ENCODE measurements at places on chromosomes 3 and 15.

DNA sequence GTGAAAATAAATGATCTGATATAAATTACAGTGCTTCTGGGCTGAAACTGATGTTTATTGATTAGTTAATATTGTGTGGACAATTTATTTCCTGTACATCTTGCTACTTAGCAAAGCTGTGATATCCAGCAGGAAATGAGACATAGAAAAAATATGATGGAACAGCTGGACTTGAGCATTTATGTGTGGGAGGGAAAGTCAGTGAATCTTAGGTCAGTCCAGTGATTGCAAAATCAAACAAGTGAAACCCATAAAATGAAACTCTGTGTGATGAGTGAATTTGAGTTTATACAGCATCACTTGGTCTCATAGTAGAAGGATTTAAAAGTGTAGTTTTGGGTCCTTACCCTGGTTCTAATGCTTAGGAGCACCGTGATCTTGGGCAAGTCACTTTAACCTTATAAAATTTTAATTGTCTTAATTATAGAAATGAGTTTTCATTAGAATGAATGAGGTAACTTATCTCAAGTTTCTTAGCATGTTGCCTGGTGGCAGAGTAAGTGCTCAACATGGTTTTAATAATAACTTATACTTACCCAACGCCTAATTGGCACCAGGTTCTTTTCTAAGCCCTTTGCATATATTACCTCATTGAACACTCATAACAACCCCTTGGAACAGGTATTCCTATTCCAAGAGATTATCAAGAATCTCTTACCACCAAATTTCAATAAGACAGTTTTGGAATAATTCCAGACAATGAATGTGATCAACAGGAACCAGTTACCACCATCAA is 194.6 kb downstream of the ADAMTSL3 start:
- peak; percentile 71 for DNase-seq

DNA sequence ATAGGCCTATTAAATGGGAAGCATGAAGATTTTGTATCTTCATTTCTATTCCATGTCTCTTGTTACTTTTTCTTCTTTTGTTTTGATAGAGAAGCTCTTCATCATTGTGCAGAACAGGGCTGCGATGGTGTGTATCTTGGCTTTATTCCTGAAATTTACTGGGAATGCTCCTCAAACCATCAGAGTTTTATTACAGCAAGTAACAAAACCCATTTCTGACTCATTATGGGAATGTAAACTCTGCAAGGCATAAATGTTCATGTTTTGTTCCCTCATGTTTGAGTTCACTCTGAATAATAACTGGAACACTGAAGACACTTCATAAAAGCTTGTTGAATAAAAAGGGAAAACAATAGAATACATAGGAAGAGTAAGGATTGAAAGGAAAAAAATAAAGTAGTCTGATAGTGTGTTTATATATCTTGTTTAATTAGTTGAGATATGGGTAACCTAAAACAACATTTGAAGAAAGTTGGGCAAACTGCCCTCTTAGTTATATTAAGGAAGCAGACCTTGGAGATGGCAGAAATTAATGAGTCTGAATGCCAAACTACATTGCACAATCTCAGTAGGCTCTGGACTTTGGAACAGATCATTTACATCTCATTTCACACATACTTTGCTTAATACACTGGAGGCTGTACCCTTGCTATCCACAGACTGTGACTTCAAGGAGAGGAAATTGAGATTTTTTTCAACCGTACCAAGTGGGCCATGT is 521.5 kb downstream of the GRM7 start:
- no peak for DNase-seq

- no peak for DNase-seq
These were observed 915.2 kb downstream of the NSUN3 start for GRCh38 chr3:94978084-94978483.

DNA sequence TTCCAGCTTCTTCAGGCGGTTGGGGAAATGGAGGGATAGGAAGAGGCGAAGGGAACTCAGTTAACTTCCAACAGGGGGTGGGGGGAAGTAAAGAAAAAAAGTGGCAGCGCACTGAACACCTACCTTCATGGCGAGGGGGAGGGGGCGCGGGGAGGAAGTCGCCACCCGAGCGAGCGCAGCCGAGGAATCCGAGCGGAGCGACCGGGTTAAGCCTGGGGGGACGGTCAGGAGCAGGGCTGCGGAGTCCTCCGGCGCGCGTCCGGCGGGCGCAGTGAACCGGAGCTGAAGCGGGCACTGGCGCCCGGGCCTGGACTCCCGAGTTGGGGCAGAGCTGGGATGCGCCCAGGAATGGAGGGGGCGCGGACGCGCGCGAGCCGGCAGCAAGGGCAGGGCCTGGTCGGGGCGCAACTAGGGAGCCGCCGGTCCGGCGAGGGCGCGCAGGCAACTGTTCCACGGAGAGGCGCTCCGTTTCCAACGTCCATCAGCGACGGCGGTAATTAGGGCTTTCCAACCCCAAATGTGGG is at the start of gene WNT5A:
Gene WNT5A (minus strand): TSS at position 450 of the 524 bp plus-strand sequence. CDS start 321 bp downstream, at position 129.
- DNase-seq = no peak

GRCh38 chr3:126121632-126122031 is 37.7 kb upstream of the SLC41A3 start:
- DNase-seq = no peak

- no peak for DNase-seq
These were observed 361.4 kb upstream of the CFAP20DC start for GRCh38 chr3:59411186-59411585.

- no peak for DNase-seq
These were observed 55.7 kb downstream of the MB21D2 start for GRCh38 chr3:192861972-192862371.

DNA sequence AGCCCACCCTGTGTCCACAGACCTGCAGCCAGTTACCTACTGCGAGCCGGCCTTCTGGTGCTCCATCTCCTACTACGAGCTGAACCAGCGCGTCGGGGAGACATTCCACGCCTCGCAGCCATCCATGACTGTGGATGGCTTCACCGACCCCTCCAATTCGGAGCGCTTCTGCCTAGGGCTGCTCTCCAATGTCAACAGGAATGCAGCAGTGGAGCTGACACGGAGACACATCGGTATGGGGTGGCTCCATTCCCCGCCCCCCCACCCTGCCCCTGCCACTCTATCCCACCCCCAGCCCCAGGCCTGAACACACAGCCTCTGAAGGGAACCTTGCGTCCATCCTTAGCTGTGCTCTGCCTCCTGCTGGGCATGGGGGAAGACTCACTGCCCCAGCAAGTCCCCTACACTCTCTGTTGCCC is 73.2 kb downstream of the AAGAB start:
- no peak for DNase-seq

GRCh38 chr3:170897978-170898377 is 10.5 kb downstream of the EIF5A2 start:
- no peak for DNase-seq

- DNase-seq = no peak
These were observed 1.1 kb downstream of the RAB6B start for GRCh38 chr3:133894353-133895207.

DNA sequence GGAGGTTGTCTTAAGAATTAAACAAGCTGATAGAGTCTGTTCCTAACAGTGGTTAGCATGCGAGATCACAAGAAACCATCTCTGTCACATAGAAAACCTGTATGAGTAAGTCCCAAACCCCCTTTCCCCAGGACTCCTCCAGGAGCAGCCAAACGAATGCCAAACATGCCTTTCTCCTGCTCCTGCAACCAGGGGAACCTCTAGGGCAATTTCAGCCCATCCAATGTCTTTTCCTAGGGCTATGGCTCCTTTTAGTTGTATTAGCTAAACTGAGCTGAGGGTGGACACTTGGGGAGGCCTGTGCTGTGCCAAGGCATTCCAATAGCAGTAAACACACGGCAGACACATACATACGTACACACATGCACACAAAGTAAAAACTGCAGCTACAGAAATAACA is 36.5 kb upstream of the TIMP4 start:
- DNase-seq = no peak

GRCh38 chr3:13715961-13716360 is 163.9 kb downstream of the WNT7A start:
- no peak for DNase-seq

GRCh38 chr3:40930131-40930538 is 269.2 kb upstream of the CTNNB1 start:
- DNase-seq = no peak

DNA sequence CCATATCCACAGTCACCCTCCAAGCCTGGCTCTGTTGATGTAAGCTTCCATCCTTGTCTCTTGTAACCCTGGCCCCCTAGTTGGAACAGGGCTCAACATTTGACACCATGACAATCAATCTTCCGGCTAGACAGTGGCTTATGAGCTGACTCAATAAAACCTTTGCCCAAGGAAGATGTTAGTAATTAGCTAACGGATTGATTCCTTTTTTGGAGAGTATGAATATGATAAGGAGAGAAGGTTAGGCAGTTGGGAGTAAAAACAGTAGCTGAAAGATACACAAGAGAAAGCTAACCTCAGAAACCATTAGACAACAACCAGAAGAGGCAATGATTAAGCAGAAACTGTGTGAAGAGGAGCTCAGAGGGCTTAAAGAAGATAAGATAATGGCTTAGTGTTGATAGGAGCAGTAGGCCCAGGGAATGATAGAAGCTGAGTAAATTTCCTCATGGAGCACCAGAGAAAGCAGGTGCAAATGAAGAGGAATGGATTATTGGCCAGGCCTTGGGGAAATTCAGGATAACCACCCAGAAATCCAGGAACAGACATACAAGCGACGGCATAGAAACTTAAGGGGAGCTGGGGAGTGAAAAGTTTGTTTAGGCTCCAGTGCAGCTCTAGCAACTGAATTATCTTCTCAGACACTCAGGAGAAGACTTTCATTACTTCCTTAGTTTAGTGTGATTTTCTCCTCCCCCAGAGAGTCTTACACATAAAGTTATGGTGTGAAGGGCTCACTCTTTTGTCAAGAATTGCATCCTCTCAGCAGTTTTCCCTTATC is 7.8 kb upstream of the RFX7 start:
- no peak for DNase-seq

DNA sequence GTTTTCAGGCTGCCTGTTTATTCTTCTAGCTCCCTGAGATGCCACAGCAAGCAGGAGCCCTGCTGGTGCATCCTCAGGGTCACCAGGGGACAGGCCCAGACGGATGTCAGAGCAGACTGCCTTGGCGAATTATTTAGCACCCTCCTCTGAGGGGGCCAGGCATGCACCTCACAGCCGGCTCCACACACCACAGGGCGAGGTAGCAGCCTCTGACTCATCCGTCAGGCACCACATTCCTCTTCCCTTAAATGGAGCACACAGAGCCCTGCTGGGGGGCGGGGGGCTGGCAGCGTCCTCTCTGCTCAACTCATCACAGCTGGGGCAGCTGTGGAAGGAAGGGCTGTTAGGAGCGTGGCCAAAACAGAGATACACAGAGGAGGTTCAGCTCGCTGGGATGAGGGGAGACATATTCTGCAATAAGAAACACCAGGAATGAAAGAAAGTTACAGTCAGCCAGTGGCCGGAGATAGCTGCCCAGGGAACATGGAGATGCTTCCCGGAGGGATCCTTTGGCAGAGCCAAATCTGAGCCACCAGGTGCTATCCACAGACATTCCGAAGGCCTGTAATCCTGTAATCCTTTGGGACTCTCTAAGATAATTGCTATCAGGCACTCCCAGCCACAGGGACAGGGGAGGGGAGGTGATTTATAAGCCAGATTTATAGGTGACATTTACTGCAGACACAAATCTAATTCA is 13.9 kb upstream of the PRICKLE2 start:
- DNase-seq = peak; percentile 84

GRCh38 chr3:151322511-151322910 is 5.9 kb upstream of the GPR87 start:
- DNase-seq = no peak

- no peak for DNase-seq
These were observed 58.8 kb upstream of the ARL6 start for GRCh38 chr3:97705764-97706163.

GRCh38 chr3:190811775-190812480 is 50.6 kb downstream of the GMNC start:
- DNase-seq = peak; percentile 14

DNA sequence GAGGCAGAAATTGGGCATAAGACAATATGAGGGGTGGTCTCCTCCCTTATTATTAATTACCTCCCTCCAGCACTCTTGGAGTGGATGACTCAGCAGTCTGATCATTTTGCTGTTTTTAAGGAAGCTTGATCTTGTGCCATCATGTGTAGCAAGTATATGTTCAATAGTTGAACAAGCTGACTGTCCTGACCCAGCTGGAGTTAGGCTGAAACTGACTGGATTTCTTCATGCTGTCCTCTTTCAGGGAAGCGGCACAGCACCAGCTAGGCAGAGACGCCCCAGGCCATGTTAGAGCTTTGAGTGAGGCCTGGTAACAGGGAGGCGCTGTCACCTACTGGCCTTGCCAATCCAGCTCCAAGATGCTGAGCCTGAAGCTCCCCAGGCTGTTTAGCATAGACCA is 54.4 kb upstream of the KIF23 start:
- DNase-seq = no peak

- peak; percentile 11 for DNase-seq
These were observed 172.7 kb downstream of the MEGF11 start for GRCh38 chr15:66080717-66081398.

DNA sequence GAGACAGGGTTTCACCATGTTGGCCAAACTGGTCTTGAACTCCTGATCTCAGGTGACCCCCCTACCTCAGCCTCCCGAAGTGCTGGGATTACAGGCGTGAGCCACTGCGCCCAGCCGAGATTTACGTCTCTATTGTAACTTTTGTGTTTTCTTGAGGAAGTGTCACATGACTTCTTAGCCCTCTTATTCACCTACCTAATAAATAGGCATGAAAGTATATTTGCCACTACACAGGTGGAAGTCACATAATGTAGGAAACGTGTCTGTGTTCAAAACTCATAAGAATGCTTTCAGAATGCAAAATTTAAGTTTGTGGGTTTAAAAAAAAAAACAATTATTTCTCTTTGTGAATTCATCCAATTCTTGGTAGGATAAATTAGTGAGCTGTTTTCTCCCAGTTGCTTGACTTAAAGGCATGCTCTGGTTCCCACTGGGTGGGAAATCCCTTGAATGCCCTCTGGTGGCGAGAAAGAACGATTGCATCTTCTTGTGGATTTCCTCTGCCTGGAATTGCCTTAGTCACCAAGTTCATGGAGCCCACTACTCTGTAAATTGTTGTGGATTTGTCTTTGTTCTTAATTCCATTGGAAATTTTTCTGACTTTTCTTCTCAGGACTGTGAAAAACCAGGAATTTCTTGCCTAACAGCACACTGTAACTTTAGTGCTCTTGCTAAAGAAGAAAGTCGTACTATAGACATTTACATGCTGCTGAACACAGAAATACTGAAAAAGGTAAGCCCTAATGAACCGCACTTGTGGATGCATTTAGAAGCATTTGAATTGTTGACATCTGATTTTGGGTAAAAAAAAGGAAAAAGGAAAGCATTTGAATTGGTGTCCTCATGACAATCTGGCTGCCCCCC is 82.2 kb upstream of the CTDSPL start:
- DNase-seq = peak; percentile 57

- no peak for DNase-seq
These were observed 27.6 kb downstream of the ANP32A start for GRCh38 chr15:68792901-68793766.

- no peak for DNase-seq
These were observed 60.3 kb downstream of the LSM3 start for GRCh38 chr3:14238930-14239329.

All from AG09319 (cell line).